T1000 (cell line): ENCODE measurements at places on chromosomes 4 and X.

- DNase-seq = no peak
Observed at GRCh38 chrX:46169808-46170207, 375.4 kb downstream of the ZNF674 start.

- no peak for DNase-seq
Observed at GRCh38 chrX:23662187-23662586, 5.1 kb upstream of the PRDX4 start.

GRCh38 chr4:163967263-163967662 is 472.8 kb downstream of the TMA16 start:
- DNase-seq = no peak

GRCh38 chr4:177737387-177737940 is 295.2 kb upstream of the AGA start:
- DNase-seq = no peak

DNA sequence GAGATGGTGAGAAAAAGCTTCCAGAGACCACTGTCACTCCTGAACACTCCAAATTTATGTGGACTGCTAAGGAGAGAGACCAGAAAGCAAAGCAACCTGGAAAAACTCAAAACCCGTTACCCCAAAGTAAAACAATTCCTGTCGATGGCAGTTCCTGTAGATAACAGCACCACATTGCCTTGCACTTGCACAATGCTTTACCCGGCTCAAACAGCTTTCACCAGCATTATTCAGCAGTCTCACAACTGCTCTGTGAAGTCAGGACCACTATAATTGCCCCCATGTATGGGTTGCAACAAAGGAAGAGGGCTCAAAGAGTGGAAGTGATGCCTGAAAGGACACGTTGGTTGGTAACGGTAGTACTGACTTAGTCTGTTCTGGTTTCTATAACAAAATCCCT is 234.8 kb downstream of the BCOR start:
- DNase-seq = no peak

- peak; percentile 1 for DNase-seq
Observed at GRCh38 chr4:128601991-128602695, 207.4 kb upstream of the JADE1 start.

DNA sequence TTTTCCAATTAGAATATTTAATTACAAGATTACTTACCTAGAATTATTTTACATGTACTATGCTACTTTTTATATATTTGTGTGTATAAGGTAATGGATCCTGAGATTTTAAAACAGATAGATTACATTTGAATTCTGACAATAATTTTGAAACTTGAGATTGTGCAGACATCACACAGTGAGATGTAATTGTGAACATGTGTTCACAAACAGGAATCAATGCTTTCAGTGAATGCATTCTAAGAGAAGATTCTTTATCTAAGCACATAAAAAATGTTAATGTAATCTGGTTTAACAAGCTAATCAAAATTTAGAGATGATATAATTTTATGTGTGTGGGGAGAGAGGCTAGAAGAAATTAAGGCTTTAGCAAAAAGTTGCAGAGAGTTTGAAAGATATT is 1925.5 kb downstream of the ARAP2 start:
- no peak for DNase-seq

DNA sequence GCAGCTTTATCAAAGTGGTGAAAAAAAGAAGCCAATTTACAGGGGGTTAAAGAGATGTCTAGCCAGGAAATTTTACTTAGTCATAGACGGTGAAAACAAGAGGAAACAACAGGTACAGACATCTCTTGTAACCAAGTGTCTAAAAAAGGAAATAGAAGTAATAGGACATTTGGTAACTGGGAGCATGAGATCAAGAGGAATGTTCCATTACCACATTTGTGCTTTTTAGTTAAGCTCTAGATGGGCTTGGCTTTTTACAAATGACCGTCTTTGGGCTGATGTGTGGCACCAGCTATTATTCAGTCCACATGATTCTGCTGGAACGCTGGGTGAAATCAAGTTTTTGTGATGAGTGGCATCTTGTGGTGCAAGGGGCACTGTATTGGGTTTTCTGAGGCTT is 179.5 kb downstream of the SMIM20 start:
- no peak for DNase-seq

DNA sequence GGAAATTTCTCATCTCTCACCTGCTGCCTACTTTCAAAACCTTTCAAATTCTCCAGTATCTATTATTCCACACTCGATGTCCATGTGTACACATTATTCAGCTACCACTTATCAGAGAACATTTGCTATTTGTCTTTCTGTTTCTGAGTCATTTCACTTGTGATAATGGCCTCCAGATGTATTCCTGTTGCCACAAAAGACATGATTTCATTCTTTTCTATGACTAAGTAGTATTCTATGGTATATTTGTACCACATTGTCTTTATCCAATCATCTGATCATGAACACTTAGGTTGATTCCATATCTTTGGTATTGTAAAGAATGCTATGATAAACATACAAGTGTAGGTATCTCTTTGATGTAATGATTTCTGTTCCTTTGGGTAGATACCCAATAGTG is 310.1 kb upstream of the SPOCK3 start:
- DNase-seq = no peak

- no peak for DNase-seq
Observed at GRCh38 chr4:130077275-130077674, 981.3 kb downstream of the C4orf33 start.

GRCh38 chrX:136346506-136346905 is 45.7 kb downstream of the ADGRG4 start:
- DNase-seq = no peak

DNA sequence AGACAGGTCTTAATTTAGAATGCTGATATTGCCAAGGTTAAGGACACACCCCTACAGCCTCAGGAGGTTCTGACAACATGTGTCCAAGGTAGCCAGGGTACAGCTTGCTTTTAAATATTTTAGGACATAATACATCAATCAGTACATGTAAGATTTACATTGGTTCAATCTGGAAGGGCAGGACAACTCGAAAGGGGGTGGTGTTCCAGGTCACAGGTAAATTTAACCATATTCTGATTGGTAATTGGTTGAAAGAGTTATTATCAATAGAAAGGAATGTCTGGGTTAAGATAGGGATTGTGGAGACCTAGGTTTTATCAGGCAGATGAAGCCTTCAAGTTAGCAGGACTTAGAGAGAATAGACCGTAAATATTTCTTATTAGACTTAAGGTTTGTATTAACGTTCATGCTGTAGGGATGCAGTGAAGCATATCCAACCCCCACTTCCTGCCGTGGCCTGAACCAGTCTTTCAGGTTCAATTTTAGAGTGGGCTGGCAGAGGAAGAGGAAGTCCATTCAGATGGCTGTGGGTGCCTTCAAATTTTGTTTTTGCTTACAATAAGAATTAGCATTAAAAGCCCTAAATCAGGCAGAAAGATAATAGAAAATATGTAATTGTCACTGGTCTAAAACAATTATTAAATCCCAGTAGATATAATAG is 136.5 kb upstream of the GALNTL6 start:
- DNase-seq = no peak

DNA sequence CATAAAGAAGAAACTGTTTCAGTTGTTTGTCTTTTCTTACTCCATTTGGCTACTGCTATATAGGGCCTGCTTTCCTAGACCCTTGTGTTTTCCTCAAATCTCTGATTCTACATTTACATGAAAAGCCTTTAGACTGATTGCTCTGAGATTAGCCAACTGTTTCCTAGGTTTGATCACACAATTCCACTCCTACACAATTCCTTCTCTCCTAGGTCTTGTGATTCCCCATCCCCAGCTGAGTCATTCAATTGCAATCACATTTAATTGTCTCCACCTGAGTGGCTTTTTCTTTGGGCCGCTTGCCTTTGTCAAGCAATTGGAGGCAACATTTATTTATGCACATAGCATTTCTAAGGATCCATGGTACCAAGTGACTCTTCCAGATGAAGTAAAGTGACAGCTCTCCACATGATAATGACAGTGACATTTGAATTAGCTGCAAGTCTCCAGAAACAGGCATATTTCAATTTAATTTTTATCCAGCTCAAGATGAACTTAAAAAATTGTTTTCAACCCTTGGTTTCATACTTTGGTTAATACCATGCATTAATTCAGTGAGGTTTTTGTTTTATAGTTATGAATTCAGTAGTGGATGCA is 35.8 kb downstream of the ATXN3L start:
- no peak for DNase-seq
